ENCODE measurements at places on chromosomes 16 and 17.

DNA sequence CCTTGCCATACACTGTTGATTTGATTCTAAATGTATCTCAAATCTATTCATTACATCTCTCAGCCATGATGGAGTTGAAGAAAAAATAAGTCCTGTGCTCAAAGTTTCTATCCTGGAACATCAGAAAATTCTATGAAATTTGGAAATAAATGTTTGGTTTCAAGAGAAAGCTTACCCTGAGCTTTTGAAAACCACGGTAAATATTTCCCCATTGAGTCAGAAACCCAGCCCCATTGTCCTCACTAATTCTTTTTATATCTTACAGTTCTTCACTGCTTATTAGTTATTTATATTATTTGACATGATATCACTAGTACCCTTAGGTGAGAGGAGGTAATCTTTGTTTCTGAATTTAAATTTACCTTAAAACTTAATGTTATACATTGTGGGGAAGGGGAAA is 128.5 kb downstream of the MRTFB start:
- no peak for DNase-seq

DNA sequence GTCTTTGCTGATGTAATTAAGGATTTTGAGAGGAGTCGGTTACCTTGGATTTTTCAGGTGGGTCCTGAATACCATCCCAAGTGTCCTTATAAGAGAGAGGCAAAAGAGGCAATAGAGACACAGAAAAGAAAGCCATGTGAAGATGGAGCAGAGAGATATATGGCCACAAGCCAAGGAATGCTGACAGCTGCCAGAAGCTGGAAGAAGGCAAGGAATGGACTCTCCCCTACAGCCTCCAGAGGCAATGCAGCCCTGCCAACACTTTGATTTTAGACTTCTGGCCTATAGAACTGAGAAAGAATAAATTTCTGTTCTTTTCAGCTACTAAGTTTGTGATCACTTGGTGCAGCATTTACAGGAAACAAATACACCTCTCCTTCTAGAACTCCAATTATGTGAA is 8.2 kb upstream of the RNFT1 start:
- no peak for DNase-seq

DNA sequence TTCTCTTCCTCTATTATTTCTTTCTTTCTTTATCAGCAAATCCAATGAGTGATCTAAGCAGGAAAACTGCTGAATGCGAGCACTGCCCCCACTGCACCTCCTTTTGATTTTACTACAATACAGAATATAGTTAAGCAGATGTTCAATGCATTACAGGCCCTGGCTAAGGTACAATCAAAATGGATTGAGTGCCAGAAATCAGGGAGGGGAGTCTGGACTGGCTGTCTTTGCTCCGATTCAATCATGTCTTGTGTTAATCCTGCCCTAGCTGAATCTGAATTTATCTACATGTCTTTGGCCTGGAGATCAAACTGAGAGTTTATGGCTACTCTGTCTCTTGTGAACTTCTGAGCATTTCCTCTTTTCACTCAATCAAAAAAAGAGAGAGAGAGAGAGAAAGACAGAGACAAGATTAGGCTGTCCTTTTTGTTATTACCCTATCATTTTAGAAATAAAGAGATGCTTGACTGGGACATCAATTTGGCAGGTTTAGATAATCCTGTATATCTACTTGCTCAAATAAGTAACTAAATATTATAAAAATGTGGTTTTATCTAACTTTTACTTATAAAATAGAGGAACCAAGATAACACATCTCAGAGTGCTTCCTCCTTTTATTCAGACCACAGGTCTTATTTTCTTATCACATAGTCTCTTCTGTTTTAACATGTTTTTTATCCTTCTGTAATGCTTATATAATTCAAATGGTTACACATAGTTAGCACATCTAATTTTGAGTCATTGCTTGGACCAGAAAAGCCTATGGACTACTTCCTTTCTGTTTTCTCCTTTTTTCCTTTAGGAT is 656.2 kb downstream of the KCNJ2 start:
- DNase-seq: no peak

GRCh38 chr16:66728804-66729203 is 22.6 kb downstream of the DYNC1LI2 start:
- no peak for DNase-seq

DNA sequence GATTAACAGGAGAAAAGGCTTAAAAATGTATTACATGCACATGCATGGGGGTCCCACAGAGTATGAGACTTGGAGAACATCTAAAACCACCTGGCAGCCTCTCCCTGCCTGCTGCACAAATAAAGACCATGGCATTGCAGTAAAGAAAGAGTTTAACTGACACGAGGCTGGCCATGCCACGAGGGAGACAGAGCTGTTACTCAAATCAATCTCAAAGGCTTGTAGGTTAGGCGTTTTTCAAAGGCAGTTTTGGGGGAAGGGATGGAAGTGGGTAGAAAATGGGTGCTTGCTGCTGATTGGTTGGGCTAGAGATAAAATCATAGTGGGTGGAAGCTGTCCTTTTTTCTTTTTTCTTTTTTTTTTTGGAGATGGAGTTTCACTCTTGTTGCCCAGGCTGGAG is 17.3 kb upstream of the PSMD7 start:
- DNase-seq: no peak

GRCh38 chr17:63452962-63453551 is 7.0 kb upstream of the CYB561 start:
- no peak for DNase-seq

DNA sequence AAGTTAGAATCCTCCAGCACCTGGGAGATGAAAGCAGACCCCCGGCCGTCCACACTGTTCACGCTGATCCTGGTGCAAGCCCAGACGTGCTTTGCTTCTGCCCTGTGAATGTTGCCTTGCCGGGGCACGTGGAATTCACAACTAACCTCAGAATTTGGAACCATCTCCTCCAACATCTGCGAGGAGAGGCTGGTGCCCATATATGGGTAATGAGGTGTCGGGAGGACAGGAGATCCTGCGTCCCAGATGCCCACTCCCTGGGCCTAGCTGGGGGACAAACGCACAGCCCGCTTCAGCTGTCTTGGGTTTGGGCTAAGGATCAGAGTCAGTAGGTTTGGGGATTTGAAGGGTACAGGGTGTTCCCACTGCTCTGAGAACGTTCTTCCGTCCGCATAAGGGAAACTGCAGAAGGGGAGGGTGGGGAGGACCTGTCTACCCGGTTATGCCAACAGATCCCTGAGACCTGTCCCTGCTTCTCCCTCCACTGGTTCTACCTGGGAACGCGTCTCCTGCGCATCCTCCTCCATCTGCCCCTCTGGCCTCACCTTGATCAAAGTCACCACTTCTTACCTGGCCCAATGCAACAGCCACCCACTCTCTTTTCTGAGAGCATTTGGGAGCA is 14.1 kb downstream of the PPL start:
- no peak for DNase-seq

GRCh38 chr16:29675811-29676643 is 3.0 kb upstream of the QPRT start:
- DNase-seq: no peak

- DNase-seq: no peak
These were observed 57.8 kb downstream of the LDHD start for GRCh38 chr16:75058806-75059205.

DNA sequence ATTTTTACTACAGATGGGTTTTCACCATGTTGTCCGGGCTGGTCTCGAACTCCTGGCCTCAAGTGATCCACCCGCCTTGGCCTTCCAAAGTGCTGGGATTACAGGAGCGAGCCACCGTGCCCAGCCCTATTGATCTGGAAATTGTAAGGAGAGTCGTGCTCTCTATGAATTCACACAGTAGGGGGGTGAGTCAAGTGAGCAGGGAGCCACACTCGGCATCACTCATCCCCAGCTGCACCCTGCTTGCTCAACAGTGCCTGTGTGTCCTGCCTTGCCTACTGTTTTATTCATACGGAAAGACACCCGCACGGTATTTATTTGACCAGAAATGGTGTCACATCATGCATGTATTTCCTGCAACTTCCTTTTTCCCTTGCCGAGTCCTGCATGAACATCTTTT is 157.2 kb upstream of the FOXF1 start:
- DNase-seq: peak; percentile 13

DNA sequence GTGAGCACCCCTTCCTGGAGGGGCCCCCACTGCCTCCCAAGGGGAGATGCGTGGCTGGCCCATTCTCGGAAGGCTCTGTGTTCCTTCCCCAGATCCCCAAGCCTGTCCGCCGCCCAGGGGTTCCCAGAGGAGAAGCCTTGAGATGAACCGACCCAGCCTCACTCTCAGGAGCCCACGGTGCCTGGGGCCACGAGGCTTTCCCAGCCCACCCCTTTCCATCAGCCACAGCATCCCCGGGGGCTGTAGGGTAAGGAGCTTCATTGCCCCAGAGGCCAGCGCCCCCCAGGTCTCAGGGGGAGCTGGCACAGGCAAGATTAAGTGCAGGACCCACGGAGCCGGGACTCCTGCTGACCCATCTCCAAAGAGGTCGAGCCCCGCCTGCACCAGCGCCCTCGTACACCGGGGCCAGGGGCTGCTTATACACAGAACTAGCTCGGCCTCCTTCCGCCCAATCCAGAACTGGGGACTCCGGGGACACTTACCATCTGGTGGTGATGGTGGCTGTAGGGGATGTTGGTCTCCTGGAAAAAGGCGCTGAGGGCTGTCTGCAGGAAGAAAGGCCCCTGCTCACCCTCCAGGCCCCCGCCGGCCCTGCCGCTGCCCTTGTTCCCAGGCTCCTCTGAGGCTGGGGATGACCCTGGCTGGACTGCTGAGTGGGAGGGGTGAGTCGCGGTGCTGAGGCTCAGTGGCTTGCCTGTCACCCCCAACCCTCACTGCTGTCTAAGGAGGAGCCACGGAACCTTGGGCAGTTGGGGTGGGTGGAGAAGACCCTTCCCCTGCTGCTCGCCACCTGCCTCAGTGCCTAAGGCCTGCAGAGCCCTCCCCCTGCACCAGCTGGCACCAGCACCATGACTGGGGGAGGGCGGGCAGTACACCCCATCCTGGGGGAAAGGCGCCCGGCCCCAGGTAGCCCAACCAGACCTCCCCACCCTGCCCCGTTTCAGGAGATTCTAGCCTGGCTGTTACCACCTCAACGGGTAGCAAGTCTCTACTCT is 4.4 kb downstream of the UBALD1 start:
- DNase-seq: no peak

DNA sequence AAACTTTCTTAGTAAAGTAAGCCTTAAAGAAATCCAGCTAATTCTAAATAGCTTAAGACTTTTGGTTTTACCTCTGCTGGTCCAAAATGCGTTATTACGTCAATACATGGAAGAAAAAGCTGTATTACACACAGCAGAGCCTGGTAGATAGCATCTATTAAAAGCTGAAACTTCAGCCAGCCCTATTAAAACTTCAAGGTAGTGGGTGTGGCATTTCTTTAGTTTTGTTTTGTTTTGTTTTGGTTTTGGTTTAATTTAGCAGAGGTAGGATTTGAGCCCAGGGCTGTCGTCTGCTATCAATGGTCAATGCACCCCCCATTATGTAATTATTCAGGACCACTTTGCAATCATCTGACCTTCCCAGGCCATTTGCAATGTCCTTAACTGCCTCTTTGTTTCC is 318.4 kb upstream of the MAF start:
- no peak for DNase-seq

- DNase-seq: no peak
These were observed 2.0 kb upstream of the GGNBP2 start for GRCh38 chr17:36542755-36543154.

DNA sequence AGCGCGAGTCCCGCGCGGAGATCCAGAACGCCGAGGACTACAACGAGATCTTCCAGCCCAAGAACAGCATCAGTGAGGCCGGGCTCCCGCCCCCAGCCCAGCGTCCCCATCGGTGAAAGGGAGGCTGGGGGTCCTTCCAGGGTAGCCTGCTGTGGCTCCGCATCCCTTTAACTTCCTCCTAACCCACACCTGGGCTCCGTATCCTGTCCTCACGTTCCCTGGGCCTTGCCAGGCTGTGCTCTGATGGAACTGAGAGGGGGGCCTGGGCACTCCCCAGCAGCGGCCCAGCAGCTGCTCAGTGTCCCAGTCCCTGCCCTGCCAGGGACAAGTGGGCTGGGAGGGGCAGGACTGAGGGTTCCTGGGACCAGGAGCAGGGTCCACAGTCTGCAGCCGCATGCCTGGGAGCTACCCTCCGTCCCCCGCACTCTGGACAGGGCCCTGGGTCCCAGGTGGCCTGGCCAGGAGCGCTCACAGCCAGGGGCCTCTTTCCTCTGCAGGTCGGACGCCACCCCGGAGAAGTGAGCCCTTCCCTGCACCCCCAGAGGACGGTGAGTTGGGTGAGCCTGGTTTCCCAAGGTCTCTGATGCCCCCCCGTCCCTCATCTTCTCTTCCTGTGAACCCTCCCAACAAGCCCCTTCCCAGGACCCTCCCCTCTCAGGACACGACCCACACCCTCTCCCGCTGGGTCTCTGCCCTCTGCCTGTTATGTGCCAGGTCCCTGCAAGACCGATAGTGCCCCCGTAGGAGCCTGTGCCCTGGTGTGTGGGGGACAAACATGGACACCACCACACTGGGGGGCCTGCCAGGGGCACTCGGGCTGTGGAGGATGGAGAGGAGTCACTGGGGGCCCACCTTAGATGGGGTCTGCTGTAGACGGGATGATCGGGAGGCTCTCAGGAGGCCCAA is 18.1 kb downstream of the KATNB1 start:
- no peak for DNase-seq

DNA sequence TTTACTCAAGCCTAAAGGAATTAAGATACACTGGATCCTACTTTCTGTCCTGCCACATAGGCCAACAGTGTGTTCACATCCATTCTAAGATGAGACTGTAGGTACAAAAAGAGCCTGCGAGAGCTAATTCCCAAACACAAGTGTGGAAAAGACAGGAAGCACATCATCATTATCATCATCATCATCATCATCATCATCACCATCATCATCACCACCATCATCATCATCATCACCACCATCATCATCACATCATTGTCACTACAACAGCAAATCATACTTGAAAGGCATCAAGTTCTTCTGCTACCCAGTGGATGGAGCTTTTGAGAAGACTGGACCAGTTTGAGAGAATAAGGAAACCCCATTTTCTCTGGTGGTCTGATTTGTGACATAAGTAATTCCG is 268.1 kb downstream of the HS3ST3A1 start:
- no peak for DNase-seq

DNA sequence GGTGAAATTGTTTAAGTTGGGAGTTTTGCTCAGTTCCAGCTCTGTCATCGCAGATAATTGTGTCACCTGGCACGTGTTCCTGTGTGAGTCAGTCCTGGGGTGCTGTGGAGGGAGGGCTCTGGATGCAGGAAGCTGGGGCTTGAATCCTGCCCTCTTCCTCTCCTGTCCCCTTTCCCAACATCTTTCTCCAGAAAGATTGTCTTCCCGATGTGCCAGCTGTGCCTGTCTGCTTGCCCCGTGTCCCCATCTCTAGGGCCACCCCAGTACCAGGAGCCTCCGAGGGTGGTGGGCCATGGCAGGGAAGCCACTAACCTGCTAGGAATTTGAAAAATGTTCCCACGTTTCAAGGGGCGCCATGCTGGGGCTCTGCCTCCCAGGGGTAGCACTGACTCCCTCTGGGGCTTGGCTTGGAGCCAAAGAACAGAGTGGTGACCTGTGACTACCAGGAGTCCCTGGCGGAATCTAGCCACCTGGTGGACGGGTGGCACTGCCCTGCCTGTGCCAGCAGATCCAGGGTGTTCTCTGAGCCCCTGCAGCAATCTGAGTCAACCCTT is 198.1 kb downstream of the ENGASE start:
- DNase-seq: no peak

GRCh38 chr17:37605813-37606505 is 3.3 kb downstream of the SYNRG start:
- DNase-seq: no peak

GRCh38 chr17:82875407-82875856 is 35.6 kb upstream of the ZNF750 start:
- DNase-seq: no peak

GRCh38 chr17:7329997-7330637 is 982 bp upstream of the NEURL4 start:
- peak; percentile 81 for DNase-seq

Data from T1000 (cell line).